ENCODE measurements at places on chromosomes 13 and 19.
A peak's percentile ranks its signal among the peaks of the same experiment; 100 is the strongest.

GRCh38 chr13:26054896-26055295, 3.1 kb upstream of the SHISA2 start:
- no peak for DNase-seq

- DNase-seq = no peak
Observed at GRCh38 chr19:4376671-4376990, 23.7 kb downstream of the SH3GL1 start.

- DNase-seq = no peak
Observed at GRCh38 chr13:21986602-21987001, 315.7 kb downstream of the FGF9 start.

DNA sequence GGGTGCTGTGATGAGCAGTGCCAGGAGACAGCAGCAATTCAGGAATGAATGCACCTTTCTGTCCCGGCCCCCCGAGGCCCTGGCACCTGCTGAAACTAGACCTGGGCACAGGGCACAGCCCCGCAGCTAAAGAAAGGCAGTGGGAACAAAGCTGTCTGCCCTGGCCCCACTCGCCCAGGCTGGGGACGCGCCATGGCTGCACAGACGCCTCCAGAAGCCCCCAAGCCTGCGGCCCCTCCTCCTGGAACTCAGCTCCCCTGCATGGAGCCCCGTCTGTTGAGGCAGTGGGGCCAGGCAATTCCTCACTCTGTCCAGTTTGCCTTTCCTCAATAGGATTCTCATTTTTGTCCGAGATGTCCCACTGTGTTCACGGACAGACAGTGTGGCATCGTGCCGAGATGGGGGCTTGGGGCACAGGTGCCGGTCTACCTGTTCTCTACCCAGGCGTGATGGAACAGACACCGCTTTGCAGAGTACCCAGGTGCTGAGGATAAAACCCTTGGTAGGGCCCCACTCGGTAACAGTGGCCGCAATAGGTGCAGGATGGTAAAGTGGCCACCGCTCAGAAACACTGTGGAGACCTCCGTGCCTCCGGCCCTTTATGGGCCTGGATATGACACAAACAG, 146.5 kb upstream of the SOX1 start:
- DNase-seq = no peak

- DNase-seq = no peak
Observed at GRCh38 chr19:12751635-12752034, at the start of gene BEST2. Gene BEST2, plus strand, starts transcription at chr19:12751791. Its CDS starts 802 bp downstream, at chr19:12752593.

- DNase-seq = peak; percentile 83
Observed at GRCh38 chr13:102392481-102393209, 9.2 kb downstream of the FGF14 start.

DNA sequence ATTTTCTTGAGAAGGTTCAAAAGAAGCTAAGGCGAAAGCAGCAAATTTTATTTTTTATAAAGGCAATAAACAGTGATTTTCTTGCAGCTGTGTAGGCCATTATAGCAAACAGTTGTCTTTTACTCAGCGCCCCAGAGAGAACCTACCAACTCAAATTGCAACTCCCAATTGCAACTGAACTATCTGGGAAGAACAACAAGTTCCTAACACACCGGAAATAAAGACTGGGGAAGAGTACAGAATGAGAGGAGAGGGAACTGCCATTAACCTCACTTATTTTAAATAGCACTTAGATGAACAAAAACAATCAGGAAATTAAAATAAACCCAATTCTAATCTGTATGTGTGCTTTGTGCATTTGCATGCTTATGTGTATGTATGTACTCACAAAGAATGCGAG, 171.1 kb downstream of the KCTD12 start:
- no peak for DNase-seq

All from putamen (tissue), 1 donor.